Mesenchymal stem cell (in vitro differentiated cells and primary cell): ENCODE measurements at places on chromosomes 4 and X.

DNA sequence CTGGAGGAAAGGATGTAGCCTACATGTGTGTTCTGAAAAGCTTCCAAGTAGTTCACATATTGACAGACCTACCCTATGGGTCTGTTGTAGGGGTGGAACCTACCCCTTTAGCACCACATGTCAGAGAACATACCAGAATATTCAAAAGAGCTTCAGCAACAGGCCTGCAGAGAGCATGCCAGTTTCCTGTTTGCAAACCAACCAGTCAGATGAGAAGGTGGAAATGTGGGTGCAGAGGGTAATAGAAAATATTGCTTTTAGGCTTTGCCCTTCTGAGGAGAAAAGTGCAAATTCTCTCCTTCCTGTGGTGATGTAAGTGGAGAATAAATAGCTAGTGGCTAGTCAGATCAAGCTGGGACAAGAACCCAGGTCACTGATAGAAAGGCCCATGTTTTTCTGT is 16.4 kb downstream of the INTS6L start:
- H3K4me3 ChIP-seq: no peak overlapping the region
- DNase-seq: no peak
- H3K36me3 ChIP-seq: no peaks in the 10 kb centered on the region
- no peaks in the 10 kb centered on the region for H3K27me3 ChIP-seq

DNA sequence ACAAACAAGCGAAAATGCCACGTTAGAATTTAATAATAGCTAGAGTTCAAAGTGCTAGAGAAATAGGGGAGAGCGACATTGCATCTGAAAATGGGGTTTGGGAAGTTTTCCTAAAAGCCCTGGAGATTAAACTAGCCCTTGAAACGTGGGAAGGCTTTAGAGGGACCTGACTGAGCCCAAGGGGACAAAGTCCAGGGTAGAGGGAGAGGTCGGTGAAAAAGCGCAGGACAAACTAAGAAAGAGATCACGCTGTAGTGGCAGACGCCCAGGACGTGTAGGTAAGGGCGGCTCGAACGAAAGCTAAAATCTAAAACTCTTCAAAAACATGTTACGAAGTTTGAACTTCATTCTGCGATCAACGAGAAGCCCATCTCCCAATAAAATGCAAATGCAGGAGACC is 1.1 kb upstream of the ATP11C start:
- peaks cover 1% of the 10 kb centered on the region for H3K4me1 ChIP-seq
- no peak overlapping the region for H3K4me3 ChIP-seq
- DNase-seq: no peak
- peak overlapping the region; percentile 63 for H3K27ac ChIP-seq
- no peaks in the 10 kb centered on the region for H3K27me3 ChIP-seq
- no peaks in the 10 kb centered on the region for H3K36me3 ChIP-seq

DNA sequence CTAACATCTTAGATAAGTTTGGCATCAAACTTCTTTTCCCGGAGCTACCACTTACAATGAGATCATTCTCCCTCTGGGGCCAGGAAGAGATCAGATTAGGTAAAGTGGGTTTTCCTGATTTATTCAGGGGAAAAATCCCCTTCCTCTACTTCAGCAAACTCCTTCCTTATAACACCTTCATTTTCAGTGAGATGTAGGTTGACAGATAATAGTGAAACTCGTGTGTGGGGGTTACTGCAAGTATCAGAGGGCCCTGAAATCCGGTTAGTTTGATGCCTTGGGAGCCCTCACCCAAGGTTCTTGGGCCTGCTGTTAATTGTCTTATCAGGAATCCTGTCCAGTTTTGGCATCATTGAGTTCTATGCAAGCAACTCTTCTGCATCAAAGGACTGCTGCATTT is 10.8 kb downstream of the FTHL17 start:
- H3K4me3 ChIP-seq: no peak overlapping the region
- DNase-seq: no peak
- no peaks in the 10 kb centered on the region for H3K36me3 ChIP-seq
- H3K27me3 ChIP-seq: no peaks in the 10 kb centered on the region
- H3K27ac ChIP-seq: no peak overlapping the region

- DNase-seq: no peak
- H3K36me3 ChIP-seq: no peaks in the 10 kb centered on the region
- H3K4me3 ChIP-seq: no peak overlapping the region
- H3K4me1 ChIP-seq: no peaks in the 10 kb centered on the region
- no peak overlapping the region for H3K27ac ChIP-seq
These were observed 20.2 kb downstream of the CLIC2 start for GRCh38 chrX:155314260-155314659.

- no peak for DNase-seq
- no peak overlapping the region for H3K4me3 ChIP-seq
- no peaks in the 10 kb centered on the region for H3K27me3 ChIP-seq
- H3K4me1 ChIP-seq: no peaks in the 10 kb centered on the region
These were observed 320.1 kb downstream of the CFAP299 start for GRCh38 chr4:80655662-80656061.

DNA sequence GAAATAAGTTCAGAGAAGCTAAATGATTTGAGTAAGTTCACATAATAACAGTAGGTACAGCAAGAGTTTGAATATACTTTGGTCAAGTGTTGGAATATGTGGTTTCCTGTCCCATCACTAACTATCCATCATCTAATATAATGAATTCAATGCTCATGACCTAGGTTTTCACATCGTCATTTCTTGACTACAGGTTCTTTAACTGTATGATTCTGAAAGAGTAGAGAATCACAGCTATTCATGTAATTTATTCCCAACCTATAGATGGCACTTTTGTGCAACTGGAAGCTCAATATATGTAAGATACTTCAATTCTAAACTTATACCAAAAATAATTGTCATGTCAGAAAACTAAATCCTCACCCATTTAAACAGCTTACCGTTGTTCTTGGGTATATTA is 53.1 kb downstream of the TIGD2 start:
- no peak overlapping the region for H3K27ac ChIP-seq
- H3K36me3 ChIP-seq: no peaks in the 10 kb centered on the region
- DNase-seq: no peak
- H3K4me3 ChIP-seq: no peak overlapping the region
- H3K4me1 ChIP-seq: no peaks in the 10 kb centered on the region

DNA sequence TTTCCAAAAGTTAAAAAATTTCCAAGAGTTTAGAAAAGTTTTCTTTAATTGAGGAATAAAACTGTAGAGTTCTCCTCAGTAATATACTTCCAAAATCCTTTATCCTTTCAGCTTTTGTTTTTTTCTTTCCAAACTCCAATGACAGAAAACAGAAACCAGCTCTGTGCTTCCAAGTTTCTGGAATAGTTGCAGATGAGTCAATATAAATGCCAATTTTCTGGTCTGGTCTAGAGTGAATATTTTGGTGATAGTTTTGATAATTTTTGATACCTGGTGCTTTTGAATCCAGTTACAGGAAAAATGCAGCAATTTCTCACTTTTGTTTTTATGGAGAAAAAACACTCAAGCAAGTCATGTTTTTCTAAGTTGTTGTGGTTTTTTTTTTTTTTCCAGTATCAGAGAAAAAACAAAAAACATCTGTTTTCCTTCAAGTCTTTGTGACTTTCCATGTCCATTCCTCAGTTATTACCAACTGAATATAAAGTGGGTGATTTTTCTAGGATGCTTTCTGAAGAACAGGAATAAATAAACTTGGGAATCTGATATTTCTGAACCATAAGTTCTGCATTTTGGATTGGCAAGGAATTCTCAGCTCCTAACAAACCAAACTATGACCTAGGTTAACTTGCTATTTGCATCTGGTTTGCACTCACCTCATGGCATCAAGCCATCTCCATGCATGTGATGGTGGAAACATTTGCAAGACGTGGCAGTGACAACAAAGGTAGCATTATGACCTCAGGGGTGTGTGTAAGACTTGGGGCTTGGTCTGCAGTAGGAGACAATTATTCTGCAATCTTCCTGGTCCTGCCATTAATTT is 139.1 kb downstream of the VEGFC start:
- H3K27me3 ChIP-seq: no peaks in the 10 kb centered on the region
- no peak overlapping the region for H3K27ac ChIP-seq
- no peak overlapping the region for H3K4me3 ChIP-seq
- H3K4me1 ChIP-seq: no peaks in the 10 kb centered on the region
- H3K36me3 ChIP-seq: no peaks in the 10 kb centered on the region
- peak; percentile 10 for DNase-seq

DNA sequence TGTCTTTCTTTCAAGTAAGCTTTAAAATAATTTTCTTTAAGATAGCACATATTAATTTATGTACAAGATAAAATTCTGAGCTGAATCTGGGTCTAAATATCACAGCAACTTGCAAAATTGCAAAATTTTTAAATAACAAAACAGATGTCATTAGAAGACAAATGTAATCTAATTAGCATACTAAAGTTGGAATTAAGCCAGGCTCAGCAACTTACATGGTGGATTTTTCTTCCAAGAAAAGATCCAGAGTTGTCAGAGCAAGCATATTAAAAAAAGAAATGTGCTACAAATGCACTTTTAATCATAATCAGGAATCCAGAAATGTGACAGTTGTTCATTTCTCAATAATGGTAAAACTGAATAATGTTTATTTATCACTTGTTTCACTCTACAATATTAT is 906.9 kb upstream of the INTU start:
- H3K4me1 ChIP-seq: no peaks in the 10 kb centered on the region
- H3K4me3 ChIP-seq: no peak overlapping the region
- H3K27me3 ChIP-seq: no peaks in the 10 kb centered on the region
- DNase-seq: no peak
- no peaks in the 10 kb centered on the region for H3K36me3 ChIP-seq
- H3K27ac ChIP-seq: no peak overlapping the region

GRCh38 chr4:129327637-129328036 is 231.7 kb downstream of the C4orf33 start:
- no peaks in the 10 kb centered on the region for H3K4me1 ChIP-seq
- no peak for DNase-seq
- H3K27ac ChIP-seq: no peak overlapping the region
- H3K36me3 ChIP-seq: no peaks in the 10 kb centered on the region
- H3K27me3 ChIP-seq: no peaks in the 10 kb centered on the region
- H3K4me3 ChIP-seq: no peak overlapping the region

DNA sequence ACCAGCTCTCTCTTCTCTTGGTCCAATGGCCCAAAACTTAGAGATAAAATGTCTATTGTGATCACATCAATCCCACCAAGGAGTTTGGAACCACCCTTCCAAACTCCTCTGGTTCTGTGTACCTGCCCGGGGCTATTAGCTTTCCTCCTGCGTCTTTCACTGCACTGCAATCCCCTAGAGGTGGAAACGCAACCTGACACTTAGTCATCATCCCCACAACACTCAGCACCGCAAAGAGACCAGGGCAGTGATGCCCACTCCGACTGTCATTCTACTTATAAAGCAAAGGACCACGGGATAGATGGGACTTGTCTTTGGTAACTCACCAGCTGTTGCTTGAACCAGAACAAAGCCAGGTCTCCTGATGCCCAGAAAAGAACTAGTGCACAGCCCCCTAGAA is 22.0 kb downstream of the AFAP1 start:
- H3K27ac ChIP-seq: no peak overlapping the region
- H3K4me1 ChIP-seq: peaks cover 11% of the 10 kb centered on the region
- no peak for DNase-seq
- H3K36me3 ChIP-seq: peaks cover 10% of the 10 kb centered on the region
- no peaks in the 10 kb centered on the region for H3K27me3 ChIP-seq

- no peak overlapping the region for H3K27ac ChIP-seq
- no peak for DNase-seq
- H3K27me3 ChIP-seq: no peaks in the 10 kb centered on the region
- H3K4me3 ChIP-seq: no peak overlapping the region
These were observed 17.8 kb upstream of the HGFAC start for GRCh38 chr4:3423952-3424351.

DNA sequence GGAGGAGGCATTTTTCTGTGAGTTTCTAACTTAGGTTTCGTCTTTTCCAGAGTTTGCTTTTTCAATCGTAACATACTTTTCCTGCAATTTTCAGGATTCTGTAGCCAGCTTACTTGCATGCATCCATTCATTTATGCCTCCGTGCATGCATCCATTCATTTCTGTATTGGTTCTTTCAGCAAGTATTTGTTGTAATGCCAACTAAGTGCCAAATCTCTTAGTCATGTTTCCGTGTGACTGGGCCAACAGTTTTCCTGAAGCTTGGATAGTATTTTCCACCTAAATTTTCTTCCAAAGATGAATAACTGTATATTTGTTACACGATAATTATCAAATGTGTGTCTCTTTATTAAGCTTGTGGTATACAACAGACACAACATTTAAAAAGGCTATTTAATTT is 41.5 kb downstream of the CBLL2 start:
- peaks cover 3% of the 10 kb centered on the region for H3K27me3 ChIP-seq
- no peaks in the 10 kb centered on the region for H3K36me3 ChIP-seq
- DNase-seq: peak; percentile 1
- no peaks in the 10 kb centered on the region for H3K4me1 ChIP-seq
- no peak overlapping the region for H3K27ac ChIP-seq

GRCh38 chr4:144701683-144702233 is 55.8 kb downstream of the HHIP start:
- DNase-seq: peak; percentile 24
- H3K27ac ChIP-seq: peak overlapping the region; percentile 62
- no peaks in the 10 kb centered on the region for H3K27me3 ChIP-seq
- H3K4me1 ChIP-seq: peaks cover 6% of the 10 kb centered on the region

DNA sequence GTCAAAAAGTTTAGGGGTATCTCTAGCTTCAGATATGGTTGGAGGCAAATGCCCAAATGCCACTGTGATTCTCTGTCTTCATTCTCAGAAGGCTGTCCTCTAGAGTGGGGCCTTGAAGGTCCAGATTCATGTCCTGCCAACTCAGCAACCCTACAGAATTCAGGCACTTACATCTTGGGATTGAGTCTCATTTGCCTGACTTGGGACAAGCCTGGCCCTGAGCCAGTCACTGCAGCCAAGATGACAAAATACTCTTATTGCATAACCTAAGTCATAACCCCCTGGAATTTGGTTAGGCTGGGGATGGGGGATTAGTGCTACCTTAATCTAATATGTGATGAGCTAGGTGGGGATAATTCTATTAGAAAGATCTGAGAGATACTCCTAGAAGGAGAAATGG is 100.5 kb downstream of the AREG start:
- no peaks in the 10 kb centered on the region for H3K4me1 ChIP-seq
- H3K36me3 ChIP-seq: no peaks in the 10 kb centered on the region
- DNase-seq: no peak
- H3K4me3 ChIP-seq: no peak overlapping the region
- H3K27me3 ChIP-seq: no peaks in the 10 kb centered on the region

- DNase-seq: no peak
- no peak overlapping the region for H3K4me3 ChIP-seq
- no peak overlapping the region for H3K27ac ChIP-seq
- no peaks in the 10 kb centered on the region for H3K4me1 ChIP-seq
- H3K27me3 ChIP-seq: no peaks in the 10 kb centered on the region
- H3K36me3 ChIP-seq: no peaks in the 10 kb centered on the region
These were observed 27.3 kb downstream of the MND1 start for GRCh38 chr4:153371701-153372234.

GRCh38 chrX:10126834-10127233 is 29.9 kb upstream of the CLCN4 start:
- H3K4me1 ChIP-seq: no peaks in the 10 kb centered on the region
- no peak overlapping the region for H3K27ac ChIP-seq
- DNase-seq: no peak
- peaks cover 17% of the 10 kb centered on the region for H3K36me3 ChIP-seq
- H3K4me3 ChIP-seq: no peak overlapping the region

DNA sequence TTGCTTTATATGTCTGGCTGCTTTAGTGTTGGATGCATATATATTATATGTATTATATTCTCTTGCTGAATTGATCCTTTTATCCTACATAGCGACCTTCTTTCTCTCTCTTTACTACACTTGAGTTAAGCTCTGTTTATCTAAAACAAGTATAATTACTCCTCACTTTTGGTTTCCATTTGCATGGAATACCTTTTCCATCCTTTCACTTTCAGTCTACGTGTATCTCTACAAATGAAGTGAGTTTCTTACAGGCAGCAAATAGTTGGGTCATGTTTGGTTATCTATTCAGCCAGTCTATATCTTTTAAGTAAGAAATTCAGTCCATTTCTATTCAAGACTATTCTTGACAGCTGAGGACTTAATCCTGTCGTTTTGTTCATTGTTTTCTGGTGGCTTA is 167.5 kb upstream of the USP38 start:
- H3K27me3 ChIP-seq: no peaks in the 10 kb centered on the region
- no peak overlapping the region for H3K4me3 ChIP-seq
- no peaks in the 10 kb centered on the region for H3K36me3 ChIP-seq
- no peak for DNase-seq
- H3K4me1 ChIP-seq: no peaks in the 10 kb centered on the region
